GM12878 (cell line): ENCODE measurements at places on chromosomes 4 and X.

DNA sequence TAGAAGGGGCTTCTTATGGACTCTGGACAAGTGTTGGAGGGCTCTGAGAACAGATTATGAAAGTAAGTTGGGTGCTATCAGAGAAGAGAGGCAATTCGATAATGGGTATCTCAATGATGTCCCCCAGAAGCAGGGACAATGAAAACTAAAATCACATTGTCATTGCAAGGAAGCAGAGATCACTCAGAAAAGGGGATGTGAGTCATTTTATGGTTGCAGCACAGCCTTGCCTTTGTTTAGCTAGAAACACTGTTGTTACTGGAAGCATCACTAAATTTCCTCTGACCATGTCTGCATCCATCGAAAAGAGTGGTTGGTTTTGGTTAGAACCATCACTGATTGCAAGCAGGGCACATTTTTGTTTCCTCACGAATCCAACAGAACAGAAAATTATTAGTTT is 246.8 kb upstream of the NWD2 start:
- no peak for DNase-seq

DNA sequence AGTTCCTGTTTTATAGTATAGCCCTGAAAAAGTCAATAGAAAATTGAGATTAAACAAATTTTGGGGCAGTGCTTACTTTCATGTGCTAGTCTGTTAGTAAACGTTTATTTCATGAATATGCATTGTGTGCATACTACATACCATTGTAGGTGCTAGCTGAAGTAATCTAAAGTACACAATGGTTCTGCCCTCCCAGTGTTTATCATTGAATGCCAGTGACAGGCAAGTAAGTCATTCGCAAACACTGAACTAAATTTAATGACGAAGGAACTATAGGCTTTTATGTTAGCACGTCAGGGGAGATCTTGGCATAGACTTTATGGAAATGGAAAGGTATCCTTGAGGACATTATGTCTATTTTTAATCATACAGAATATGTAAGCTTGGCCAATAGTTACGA is 426.9 kb upstream of the EPHA5 start:
- no peak for DNase-seq

GRCh38 chrX:148592595-148592994 is 92.2 kb downstream of the AFF2 start:
- no peak for DNase-seq

GRCh38 chr4:125794989-125795388 is 480.2 kb downstream of the FAT4 start:
- DNase-seq: no peak

DNA sequence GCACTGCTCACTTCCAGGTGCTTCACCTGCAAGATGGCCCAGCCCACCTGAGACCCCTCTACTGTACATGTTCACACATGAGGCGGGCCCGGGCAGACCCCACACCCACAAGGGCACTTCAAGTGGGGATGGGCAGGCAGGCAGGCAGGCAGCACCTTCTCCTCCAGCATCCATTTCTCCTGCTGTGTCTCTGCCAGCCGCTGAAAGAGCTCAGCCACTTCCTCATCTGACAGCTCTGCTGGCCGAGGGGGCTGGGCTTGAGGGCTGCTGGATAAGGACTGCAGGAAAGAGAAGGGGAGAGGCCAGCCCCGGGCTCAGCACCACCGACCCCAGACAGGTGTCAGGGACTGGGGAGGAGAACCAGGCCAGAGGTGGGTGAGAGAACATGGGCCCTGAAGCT is 4.4 kb upstream of the KCND1 start:
- no peak for DNase-seq

- no peak for DNase-seq
Observed at GRCh38 chr4:93416344-93417128, 412.0 kb upstream of the ATOH1 start.

DNA sequence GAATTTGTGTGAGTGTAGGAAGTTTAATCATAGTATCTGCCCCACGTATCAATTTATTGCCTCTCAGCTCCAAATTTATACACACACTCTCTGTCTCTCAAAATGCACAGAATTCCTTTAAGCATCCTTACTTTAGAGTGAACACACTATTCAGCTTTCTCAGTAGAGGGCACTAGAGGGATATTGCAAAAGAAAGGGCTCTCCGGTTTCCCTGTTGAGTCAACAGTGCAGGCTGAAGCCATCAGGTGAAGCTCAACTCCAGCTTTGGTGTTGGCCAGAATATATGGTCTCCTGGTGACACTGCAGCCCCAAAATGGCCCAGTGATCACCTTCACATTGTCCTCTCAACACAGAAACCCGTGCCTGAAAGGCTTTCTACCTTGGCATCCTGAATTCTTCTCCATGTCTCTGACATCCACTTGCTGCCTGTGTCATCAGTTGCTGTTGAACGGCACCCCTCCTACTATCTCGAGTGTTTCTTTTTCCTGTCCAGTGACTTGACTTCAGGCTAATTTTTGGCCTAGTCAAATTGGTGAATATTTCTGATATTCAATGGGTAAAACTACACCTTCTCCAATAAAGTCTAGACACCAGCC is 670.5 kb downstream of the GABRG1 start:
- DNase-seq: no peak

- DNase-seq: peak; percentile 91
Observed at GRCh38 chr4:102564399-102565059, 63.4 kb downstream of the NFKB1 start.

- no peak for DNase-seq
Observed at GRCh38 chrX:106999002-106999975, 723 bp downstream of the MORC4 start.

GRCh38 chr4:85565761-85566480 is 91.0 kb downstream of the ARHGAP24 start:
- DNase-seq: peak; percentile 32

GRCh38 chrX:134251241-134251640 is 14.3 kb downstream of the CCDC160 start:
- DNase-seq: no peak

GRCh38 chr4:47798165-47798564 is 39.7 kb downstream of the CORIN start:
- no peak for DNase-seq

GRCh38 chrX:10598540-10598939 is 21.8 kb downstream of the MID1 start:
- DNase-seq: no peak

- DNase-seq: peak; percentile 13
Observed at GRCh38 chr4:53929955-53930798, 134.2 kb downstream of the CHIC2 start.

DNA sequence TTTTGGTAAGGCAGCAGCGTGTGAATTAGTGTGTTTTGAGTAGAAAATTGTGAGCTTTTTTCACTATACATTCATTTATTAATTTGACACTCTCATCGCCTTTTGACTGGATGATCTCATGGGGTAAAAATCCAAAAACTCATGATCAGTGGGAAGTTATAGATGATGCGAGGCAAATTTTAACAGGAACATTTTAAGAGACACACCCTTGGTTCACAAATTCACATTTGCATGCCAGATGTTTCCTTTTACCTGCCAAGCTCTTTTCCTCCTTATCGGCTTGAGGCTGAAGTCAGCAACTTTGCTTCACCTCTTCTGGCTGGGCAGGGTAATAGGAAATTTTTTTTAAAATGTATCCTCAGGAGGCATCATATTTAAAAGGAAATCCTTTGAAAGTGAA is 318.0 kb upstream of the HS3ST1 start:
- no peak for DNase-seq

GRCh38 chr4:10243856-10244255 is 127.3 kb upstream of the WDR1 start:
- DNase-seq: no peak

DNA sequence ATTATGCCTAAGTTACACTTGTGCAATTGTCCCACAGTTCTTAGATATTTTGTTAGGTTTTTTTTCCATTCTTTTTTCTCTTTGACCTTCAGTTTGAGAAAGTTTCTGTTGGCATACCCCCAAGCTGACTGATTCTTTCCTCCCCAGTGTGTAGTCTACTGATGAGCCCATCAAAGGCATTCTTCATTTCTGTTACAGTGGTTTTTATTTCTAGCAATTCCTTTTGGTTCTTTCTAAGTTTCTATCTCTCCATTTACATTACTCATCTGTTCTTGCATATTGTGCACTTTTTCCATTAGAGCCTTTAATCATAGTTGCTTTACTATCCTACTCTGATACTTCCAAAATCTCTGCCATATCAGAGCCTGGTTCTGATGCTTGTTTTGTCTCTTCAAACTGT is 31.9 kb downstream of the CASP6 start:
- DNase-seq: no peak

GRCh38 chr4:145530189-145530588 is 48.5 kb downstream of the SMAD1 start:
- no peak for DNase-seq

DNA sequence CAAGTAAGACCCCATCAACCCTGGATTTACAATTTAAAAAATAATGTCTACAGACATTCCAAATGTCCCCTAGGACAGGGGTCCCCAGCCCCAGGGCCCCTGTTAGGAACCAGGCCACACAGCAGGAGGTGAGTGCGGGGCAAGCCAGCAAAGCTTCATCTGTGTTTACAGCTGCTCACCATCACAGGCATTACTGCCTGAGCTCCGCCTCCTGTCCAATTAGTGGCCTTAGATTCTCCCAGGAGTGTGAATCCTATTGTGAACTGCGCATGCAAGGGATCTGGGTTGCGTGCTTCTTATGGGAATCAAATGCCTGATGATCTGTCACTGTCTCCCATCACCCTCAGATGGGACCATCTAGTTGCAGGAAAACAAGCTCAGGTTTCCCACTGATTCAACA is 146.1 kb downstream of the ATP10D start:
- no peak for DNase-seq

DNA sequence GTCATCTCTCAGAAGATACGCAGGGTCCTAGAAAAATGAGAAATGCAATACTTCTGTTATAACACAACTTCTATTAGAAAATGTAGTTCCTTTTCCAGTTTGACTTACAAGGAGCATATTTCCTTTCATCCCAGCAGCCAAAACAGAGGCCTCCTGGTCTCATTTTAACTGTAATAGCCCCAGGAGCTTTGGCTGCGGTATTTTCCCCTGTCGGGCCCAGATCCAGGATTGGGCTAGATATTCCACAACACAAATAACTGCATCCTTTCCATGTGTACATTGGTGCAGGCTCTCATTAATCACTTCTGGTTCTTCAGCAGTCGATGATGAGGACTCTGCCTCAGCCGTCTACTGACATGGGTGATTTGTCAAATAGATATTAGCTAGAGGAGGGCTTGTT is 166.1 kb downstream of the TENM3 start:
- no peak for DNase-seq

- no peak for DNase-seq
Observed at GRCh38 chr4:138901177-138901576, 114.4 kb upstream of the NOCT start.

- no peak for DNase-seq
Observed at GRCh38 chr4:168892475-168892874, 117.6 kb downstream of the CBR4 start.

- DNase-seq: no peak
Observed at GRCh38 chr4:119739796-119740195, 111.2 kb upstream of the PDE5A start.

- DNase-seq: no peak
Observed at GRCh38 chr4:145881989-145882388, 56.6 kb downstream of the ZNF827 start.

- no peak for DNase-seq
Observed at GRCh38 chr4:8410641-8411271, 29.8 kb downstream of the ACOX3 start.

- DNase-seq: no peak
Observed at GRCh38 chrX:45719751-45720501, 519.2 kb upstream of the DIPK2B start.

DNA sequence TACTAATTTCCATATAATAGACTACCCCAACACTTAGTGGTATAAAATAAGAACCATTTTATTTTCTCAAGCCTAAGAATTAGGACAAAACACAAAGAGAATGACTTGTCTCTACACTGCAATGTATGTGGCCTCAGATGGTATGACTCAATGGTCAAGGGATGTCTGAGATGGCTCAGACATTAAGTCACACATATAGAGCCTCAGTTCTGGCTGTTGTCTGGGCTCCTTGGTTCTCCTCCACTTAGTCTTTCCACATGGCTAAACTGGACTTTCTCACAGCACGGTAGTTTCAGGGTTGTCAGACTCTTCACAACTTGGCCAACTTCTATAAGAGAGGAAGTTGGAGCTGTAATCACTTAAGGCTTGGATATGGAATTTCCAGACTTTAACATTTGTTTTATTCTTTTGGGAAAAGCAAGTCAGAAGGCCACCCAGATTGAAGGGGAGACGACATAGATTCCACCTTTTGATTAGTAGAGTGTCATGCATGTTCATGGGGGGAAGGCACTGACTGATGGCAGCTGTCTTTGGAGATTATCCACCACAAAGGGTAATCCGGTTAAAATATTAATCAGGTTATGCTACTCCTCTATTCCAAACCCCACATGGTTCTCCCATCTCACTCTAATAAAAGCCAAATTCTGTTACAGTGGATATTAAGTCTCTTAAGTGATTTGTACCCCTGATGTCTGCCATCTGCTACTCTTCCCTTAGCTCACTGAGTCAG is 9.4 kb downstream of the IL15 start:
- DNase-seq: no peak

- DNase-seq: no peak
Observed at GRCh38 chrX:123337886-123338639, 154.0 kb downstream of the GRIA3 start.

- no peak for DNase-seq
Observed at GRCh38 chrX:97446298-97446882, 562.7 kb downstream of the RPA4 start.

GRCh38 chr4:57462843-57463242 is 352.7 kb upstream of the IGFBP7 start:
- DNase-seq: no peak

- no peak for DNase-seq
Observed at GRCh38 chr4:135338181-135338580, 1136.6 kb upstream of the PABPC4L start.

GRCh38 chrX:143934542-143934941 is 50.7 kb downstream of the UBE2NL start:
- no peak for DNase-seq
